ENCODE measurements at places on chromosomes 3 and 15. TPM values are rescaled to one million over a fixed set of nuclear protein-coding genes. Genes with fewer than 3 reads are reported as not detected.
A peak's percentile ranks its signal among the peaks of the same experiment; 100 is the strongest.

IMPG2 gene
- 0.13 TPM for total RNA-seq

IGSF10 gene
- total RNA-seq: not detected

FGD5 gene
- total RNA-seq: not detected

RTP1 gene
- total RNA-seq: not detected

HTR3E gene
- total RNA-seq: not detected

CSTA gene
- total RNA-seq: 107 TPM

ALG1L2 gene
- total RNA-seq: not detected

TRIM42 gene
- not detected for total RNA-seq

CAMP gene
- 11.3 TPM for total RNA-seq

MST1R gene
- total RNA-seq: 20.4 TPM

ADAMTS9 gene
- 0.77 TPM for total RNA-seq

ACVR2B gene
- total RNA-seq: 1.9 TPM

MYO5C gene
- 17.8 TPM for total RNA-seq

ILDR1 gene
- 1.6 TPM for total RNA-seq

SQOR gene
- 310 TPM for total RNA-seq

ZNF860 gene
- total RNA-seq: 3.7 TPM

GRCh38 chr3:8239718-8240695 is 261.6 kb upstream of the LMCD1 start:
- peak; percentile 61 for DNase-seq

DNA sequence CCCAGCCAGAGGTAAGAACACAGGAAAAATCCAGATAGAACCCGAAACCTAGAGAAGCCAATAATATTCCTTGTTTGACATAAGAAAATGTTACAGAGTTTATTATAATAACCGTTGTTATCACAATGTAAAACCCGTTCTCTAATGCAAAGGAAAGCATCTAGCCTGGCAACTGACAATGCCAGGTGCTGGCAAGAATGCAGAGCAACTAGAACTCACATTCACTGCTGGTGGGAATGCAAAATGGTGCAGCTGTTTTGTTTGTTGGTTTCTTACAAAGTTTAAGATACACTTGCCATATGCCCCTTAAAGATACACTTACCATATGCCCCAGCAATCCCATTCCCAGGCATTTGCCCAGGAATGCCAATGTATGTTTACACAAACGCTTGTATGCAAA is 23.4 kb downstream of the VPS39 start:
- no peak for DNase-seq

DNA sequence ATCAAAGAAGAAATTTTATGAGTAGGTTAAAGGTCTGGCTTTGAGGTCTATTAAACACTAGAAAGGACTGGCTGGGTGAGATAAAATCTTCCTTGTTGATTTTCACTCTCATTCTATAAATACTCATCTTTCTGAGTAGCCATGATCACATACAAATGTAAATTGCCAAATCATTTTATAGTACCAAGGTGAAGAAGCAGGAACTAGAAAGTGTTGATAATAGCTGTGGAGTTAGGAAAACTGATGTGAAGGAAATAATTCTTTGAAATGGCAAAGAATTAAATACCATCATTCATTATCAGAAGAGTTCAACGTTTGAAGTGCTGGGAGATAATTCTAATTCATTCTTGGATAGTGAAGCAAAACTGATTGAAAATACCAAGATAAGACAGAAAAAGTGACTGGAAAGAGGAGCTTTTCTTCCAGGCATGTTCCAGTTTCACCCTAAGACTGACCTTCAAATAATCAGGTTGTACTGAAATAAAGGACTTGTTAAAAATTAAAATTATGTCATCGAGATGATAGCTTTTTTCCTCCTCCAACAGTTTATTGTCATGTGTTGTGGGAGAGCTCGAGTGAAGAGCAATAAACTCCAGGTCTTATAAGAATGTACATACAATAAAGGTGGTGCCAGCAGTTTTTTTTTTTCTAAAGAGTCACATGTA is 17.4 kb downstream of the THBS1 start:
- DNase-seq: peak; percentile 66

GRCh38 chr3:120481081-120481480 is 30.3 kb upstream of the FSTL1 start:
- no peak for DNase-seq

GRCh38 chr15:68285259-68285980 is 7.9 kb downstream of the FEM1B start:
- peak; percentile 44 for DNase-seq

GRCh38 chr3:50321336-50322114 is 1.0 kb downstream of the HYAL2 start:
- DNase-seq: peak; percentile 69

DNA sequence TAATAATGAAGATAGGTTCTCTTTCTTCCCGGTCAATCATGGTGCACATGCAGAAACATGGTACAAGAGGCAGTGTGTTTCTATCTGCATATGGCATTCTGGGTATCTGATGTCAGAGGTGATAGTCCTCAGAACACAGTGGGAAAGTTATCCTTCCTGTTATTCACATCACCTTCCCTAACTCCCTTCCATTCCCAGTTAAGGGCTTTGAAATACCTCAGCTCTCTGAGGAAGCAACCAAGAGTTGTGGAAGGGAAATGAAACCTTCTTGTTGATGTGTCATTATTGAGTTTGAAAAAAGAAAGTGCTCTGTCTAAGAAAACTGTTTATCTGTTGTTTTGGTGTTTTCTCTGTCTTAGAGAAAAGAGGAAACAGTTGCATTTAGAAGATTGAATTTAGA is 21.9 kb upstream of the P2RY13 start:
- no peak for DNase-seq

GRCh38 chr3:2944628-2945027 is 165.5 kb downstream of the IL5RA start:
- no peak for DNase-seq

DNA sequence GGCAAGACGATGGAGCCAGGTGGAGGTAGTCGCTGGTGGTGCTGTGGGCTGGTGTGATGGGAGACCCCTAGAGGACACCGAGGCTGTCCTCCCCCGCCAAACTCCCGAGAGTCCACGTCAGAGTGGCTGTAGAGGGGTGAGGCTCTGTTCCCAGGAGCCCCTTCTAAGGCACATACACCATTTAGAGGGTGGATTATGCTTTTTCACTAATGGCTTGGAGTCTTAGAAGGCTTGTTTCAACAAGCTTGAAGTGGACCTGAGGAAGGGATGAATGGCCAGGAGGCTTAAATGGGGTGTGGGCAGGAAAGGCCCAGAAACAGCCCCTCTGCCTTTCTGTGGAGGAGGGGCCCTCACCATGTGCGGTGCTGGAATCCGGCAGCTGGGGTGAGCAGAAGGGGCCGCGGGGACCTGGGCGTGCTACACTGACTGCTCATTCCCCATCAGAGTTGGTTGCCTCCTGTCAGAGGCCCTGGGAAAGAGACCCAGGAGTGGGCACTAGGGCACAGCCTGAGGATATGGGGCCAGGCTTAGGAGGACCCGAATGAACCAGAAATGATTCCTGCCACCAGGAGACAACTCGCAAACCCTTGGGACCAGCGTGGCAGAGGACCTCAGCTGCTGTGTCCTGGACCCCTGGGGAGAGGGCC is 66.2 kb downstream of the FEM1B start:
- DNase-seq: no peak

DNA sequence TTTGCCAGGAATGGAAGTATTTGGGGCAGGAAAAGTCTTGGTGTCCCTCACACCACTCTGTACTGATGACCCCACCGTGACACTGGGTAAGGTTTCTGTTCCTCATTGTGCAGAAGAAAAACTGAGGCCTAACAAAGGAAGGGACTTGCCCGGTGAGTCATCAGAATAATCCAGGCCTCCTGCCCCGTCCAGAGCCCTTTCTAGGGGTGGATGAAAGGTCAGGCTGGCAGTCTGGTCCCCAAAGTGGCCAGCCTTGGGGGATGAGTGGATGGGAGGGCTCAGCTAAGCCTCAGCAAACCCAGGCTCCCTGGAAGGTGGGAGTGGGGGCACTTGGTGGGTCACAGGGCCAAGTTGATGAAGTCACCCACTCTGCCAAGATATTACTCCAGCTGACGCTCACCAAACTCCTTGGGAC is 2.3 kb upstream of the DNAH1 start:
- peak; percentile 38 for DNase-seq

DNA sequence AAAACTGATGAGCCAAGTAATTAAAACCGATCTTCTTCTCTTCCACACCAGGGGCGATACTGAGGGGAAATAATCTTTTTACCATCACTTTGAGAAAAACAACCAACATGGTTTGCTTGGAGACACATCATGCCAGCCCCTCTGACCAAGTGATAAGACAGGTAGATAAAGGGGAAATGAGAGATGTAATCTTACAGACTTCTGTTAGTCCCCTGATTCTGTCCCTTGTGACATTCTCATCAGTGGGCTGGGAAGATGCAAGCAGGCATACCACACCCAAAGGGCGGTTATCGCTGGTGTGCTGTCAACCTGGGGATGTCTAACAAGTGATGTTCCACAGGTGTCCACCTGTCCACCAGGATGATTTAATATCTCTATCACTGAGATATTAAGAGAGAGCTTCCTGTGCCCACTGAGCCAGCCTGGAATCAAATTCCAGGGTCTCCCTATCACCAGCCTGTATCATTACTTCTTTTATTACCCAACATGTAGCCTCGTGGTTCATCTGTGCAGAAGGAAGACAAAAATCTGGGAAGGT is 315.0 kb downstream of the FOXP1 start:
- DNase-seq: no peak

GRCh38 chr3:142716102-142716501 is 7.7 kb upstream of the TRPC1 start:
- no peak for DNase-seq

DNA sequence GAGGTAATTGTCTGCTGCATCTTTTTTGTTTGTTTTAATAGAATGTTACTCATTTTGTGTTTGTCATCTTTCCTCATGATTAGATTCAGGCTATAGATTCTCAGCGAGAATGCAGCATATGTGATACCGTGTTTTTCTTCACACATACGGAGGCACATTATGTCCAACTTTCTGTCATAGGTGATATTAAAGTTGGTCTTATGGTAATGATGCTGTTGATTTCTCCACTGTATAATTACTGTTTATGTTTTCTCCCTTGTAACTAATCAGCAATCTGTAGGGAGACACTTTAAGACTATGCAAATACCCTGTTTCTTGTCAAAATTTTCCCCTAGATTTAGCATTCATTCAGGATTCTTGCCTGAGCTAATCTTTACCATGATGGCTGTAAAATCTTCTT is 87.6 kb downstream of the CLDN1 start:
- no peak for DNase-seq

GRCh38 chr15:55576943-55577342 is 11.2 kb downstream of the PYGO1 start:
- DNase-seq: no peak

GRCh38 chr3:30578479-30578878 is 27.9 kb upstream of the TGFBR2 start:
- DNase-seq: peak; percentile 60

DNA sequence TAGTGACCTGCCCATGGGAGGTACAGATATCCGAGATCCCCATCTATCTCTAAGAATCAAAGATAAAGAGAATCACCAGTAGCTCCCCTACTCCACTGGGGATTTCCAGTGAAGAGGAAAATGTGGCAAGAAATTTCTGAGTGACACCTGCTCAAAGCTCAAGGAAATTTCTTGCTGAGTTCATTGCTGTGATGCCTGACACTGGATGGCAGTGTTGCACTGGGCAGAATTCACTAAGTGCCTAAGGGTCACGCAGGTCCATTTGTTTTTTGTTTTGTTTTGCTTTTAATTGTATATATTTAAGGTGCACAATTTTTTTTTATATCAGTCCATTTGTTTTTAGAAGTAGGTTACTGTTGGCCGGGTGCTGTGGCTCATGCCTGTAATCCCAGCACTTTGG is 109.5 kb upstream of the KCNAB1 start:
- DNase-seq: peak; percentile 39

DNA sequence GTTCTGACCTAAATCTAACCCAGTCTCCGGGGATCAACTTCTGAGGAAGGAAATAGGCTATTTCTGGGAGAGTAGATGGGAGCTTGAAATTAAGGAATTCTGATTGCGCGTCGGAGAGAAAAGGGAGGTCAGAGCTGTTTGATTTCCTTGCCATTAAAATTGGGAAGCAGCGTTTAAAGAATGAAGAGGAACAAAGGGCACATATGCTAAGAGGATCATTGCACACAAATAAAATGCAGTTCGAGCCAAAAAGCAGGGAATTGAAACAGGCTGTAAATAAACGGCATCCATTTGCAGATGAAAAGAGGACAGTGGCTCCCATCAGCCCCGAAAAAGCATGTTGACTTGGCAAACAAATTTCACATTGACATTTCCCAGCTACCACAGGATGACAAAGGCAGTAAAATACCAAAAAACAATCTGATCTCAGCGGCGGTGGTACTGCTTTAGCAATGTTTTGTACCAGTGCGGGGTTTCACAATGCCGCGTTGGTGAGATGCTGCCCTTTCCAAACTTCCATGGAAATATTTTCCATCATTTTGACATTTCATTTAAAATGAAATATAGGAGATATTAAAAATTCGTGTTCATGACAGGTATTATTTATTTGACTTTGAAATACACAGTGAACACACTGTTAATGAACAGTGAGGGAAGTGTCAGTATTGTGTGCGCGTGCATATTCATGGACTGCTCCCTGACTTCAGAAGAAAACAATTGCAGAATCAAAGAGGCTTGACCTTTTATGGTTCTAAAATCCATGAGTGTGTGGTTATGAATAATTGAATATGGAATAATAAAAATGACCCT is 108.8 kb downstream of the SQOR start:
- DNase-seq: no peak

DNA sequence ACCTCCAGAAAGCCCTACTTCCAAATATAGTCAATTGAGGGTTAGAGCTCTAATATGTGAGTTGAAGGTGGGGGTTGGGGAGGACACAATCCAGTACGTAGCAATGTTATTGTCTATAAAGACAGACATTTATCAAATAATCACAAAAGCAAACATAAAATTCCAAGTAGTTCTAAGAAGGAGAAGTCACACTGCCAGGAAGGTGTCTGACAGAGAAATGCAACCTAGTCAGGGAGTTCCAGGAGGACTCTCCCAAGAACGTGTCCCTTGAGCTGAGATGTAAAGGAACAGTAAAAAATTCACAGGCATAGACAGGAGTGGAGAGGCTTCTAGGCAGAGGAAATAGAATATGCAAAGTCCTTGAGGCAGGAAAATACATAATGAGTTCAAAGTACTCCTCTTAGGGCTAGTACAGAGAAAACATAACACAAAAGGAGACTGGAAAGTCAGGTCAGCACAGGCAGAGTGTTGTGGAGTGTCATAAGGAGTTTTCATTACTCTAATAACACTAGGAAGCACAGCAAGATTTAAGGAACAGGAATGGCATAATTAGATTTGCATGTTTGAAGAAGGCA is 277.6 kb upstream of the STT3B start:
- DNase-seq: no peak

GRCh38 chr15:36449662-36450145 is 129.7 kb upstream of the CDIN1 start:
- no peak for DNase-seq

All from bronchial epithelial cell (primary cell).